ENCODE measurements at places on chromosomes 13 and 19.

DNA sequence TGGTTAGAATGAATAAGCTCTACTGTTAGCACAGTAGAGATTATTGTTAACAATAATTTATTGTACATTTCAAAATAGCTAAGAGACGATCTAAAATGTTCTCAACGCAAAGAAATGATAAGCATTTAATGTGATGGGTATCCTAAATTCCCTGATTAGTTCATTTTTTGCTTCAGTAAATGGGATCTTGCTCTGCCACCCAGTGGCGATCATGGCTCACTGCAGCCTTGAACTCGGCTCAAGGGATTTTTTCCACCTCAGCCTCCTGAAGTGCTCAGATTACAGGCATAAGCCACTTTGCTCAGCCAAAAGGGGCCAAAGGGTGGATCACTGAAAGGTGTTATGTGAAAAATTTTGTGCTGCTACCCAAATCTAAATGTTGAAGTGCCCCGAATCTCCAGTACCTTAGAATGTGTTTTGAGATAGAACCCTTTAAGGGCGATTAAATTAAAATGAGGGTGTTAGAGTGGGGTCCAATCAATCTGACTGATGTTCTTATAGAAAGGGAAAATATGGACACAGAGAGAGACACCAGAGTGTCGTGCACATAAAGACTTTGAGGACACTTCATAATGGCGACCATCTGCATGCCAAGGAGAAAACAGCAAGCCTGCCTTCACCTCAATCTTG is 31.5 kb upstream of the ZNF766 start:
- peak; percentile 8 for DNase-seq

DNA sequence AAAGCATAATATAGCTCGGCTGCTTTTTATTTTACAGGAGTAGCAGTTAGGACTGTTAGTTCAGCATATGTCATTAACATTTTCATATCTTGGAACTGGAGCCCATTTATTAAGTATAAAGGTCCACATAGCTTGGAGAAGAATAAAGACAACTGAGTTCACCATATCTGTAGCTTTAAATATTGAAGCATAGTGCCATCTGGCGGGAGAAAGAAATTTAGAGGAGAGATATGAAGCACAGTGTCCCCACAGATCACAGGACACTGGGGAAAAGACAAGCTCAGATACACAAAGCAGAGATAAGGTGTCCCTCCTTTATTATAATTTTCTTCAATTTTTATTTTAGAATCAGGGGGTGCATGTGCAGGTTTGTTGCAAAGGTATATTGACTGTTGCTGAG is 104.7 kb upstream of the FREM2 start:
- DNase-seq = peak; percentile 1

DNA sequence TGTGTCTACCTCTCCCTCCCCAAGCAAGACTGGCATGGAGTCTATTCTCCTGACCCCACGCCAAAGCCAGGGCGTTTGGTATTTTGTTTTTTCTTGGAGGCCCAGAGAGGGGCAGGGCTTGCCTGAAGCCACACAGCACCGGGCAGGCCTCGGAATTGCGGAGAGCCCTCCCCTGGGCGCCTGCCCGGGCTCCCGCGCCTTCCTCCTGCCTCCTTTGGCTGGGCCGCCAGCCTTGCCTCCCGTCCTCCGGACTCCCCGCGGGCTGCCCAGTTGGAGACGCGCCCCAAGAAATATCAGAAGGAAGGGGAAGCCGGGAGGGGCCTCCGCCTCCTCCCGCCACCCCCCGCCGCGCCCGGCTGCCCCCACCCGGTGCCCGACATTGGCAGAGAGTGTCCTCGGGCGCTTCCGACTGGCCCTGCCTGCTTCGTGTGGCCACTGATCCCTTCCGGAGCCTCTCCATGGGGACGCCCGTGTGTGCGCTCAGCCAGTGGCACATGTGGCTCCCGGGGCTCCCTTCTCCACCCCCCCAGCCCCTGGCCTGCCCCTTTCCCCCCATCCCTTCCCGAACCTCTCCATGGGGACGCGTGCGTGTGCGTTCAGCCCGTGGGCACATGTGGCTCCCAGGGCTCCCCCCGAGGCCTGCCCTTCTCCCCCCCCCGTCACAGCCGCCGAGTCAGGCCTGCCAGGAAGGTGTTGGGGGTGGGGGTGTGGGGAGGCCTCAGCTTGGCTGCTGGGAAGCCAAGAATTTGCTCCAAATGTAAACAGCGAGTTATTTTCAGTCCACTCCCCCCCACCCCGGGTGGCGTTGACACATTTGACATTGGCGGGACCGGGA is 37.3 kb downstream of the NFIC start:
- peak; percentile 51 for DNase-seq

DNA sequence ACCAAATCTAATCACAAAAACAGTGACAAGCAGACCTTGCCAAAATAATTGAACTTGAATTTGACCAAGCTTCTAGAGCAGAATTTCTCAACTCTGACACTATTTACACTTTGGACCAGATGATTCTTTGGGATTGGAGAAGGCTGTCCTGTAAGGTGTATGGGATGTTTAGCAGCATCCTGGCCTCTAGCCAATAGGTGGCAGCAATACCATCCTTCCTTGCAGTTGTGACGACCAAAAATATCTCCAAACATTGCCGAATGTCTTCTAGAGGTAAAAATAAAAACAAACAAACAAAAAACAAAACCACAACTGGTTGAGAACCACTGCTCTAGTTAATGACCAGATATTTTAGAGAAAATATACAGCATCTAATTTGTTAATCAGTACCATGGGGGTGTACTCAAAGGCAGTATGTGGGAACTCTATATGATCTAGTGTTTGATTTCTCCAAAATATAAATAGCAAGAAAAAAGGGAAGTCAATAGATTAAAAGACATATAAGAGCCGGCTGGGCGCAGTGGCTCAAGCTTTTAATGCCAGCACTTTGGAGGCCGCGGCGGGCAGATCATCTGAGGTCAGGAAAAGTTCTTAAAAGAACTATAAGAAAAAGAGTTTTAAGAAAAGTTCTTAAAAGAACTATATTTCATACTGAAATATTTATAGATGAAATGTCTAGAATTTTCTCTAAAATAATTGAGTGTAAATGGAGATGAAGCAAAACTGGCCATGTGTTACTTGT is 60.9 kb upstream of the ZNF527 start:
- DNase-seq = no peak

DNA sequence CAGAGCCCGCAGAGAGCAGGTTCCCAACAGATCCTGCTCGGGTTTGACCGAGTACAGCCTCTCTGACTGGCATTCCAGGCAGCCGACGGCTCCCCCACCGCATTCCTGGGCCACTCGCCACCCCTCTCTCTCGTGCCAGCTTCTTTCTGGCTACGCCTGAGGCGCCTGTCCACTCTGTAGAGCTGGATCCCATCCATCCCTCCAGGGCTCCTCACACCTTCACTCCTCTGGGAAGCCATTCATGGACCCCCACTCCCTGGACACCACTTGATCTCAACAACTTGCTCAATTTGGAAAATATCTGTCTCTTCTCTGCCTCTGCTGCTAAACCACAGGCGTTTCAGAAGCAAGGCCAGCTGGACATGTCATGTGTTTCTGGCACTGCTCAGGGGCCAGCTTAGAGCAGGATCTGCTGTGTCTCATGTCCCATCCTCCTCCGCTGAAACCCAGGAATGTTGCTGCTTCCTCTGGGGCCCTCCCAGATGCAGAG is 30.6 kb upstream of the ATP1A3 start:
- DNase-seq = no peak

- no peak for DNase-seq
Measured at GRCh38 chr13:109314101-109314500, 472.3 kb downstream of the IRS2 start.

- peak; percentile 18 for DNase-seq
Measured at GRCh38 chr19:1172353-1173158, 1.5 kb downstream of the SBNO2 start.

- DNase-seq = no peak
Measured at GRCh38 chr19:345320-345879, 804 bp upstream of the MIER2 start.

DNA sequence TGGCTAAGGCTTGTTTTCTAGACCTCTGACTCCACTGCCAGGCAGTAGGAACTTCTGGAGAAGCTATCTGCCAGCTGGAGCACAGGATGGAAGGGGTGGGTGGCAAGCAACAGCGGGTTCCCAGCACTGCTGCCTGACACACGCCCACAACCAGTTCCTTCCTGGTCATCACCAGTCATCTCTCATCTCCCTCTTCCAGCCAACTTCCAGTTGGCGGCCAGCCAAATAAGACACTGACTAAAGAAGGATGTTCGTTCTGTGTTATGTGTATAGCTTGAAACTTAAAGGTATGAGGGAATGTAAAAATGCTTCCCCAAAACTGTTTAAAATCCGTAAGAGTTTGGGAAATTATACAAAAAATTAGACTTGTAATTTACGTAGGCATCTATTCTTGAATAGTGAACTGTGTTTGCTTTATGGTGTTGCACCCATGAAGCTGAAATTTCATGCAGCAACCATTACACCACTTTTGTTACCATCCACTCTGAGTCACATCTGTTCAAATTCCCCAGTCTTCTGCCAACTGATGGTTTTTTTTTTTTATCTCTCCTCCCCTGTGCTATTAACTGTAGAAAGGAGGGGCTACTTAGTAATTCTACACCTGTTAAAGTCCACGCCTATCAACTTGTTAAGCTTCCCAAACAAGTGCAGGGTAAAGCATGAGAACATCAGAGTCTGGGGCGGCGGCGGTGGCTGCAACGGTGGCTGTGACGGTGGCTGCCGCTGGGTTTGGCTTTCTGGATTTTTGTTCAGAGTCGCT is 86.2 kb upstream of the FRY start:
- DNase-seq = no peak

- DNase-seq = no peak
Measured at GRCh38 chr13:110106726-110107125, 200.2 kb downstream of the COL4A1 start.

- no peak for DNase-seq
Measured at GRCh38 chr19:29060813-29061364, 152.1 kb downstream of the UQCRFS1 start.

GRCh38 chr13:51793570-51794271 is 10.2 kb downstream of the DHRS12 start:
- DNase-seq = peak; percentile 67

- DNase-seq = no peak
Measured at GRCh38 chr13:97574926-97575325, 141.0 kb downstream of the RAP2A start.

- no peak for DNase-seq
Measured at GRCh38 chr13:50170447-50171037, 155.3 kb downstream of the KCNRG start.

DNA sequence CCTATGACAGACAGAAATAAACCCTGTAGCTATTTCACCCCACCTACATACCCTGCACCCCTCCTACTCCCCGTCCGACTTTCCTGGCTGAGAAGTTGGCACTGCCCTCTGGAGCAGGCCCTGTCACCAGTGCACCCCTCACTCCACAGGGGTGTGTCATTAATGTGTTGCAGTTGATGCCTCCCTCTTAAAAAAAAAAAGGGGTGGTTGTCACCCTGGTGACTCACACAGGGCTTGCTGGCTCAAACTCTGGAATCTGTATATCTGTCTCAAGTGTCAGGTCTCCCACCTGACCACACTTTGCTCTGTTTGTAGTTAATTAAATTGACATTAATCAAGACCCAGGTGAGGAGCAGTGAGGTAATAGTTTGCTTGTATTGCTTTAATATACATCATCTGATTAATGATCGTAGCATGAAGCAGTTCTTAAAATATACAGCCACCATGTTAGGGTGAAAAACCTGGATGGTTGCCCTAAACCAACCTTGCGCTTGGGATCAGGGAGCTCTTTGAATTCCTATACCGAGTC is 2.0 kb upstream of the GATAD2A start:
- peak; percentile 4 for DNase-seq

GRCh38 chr13:73661687-73662425 is 472.3 kb downstream of the KLF12 start:
- DNase-seq = no peak

DNA sequence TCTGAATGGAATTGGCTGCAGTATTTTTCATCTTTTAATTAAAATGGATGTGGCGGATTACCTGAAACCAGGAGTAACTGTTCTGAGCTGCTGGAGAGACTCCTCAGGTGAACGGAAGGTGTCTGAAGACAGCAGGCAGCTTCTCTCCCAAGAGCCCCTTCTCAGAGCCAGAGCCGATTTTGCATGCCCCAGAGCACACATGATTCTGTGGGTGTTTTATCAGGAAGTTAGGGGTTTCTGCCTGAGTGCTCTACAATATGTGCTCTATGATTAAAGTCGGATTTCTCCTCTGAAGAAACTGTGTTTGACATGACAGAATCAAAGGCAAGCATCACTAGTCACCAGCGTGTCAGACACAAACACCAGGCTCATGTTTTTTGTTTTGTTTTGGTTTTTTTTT is 60.7 kb upstream of the MCF2L start:
- no peak for DNase-seq

DNA sequence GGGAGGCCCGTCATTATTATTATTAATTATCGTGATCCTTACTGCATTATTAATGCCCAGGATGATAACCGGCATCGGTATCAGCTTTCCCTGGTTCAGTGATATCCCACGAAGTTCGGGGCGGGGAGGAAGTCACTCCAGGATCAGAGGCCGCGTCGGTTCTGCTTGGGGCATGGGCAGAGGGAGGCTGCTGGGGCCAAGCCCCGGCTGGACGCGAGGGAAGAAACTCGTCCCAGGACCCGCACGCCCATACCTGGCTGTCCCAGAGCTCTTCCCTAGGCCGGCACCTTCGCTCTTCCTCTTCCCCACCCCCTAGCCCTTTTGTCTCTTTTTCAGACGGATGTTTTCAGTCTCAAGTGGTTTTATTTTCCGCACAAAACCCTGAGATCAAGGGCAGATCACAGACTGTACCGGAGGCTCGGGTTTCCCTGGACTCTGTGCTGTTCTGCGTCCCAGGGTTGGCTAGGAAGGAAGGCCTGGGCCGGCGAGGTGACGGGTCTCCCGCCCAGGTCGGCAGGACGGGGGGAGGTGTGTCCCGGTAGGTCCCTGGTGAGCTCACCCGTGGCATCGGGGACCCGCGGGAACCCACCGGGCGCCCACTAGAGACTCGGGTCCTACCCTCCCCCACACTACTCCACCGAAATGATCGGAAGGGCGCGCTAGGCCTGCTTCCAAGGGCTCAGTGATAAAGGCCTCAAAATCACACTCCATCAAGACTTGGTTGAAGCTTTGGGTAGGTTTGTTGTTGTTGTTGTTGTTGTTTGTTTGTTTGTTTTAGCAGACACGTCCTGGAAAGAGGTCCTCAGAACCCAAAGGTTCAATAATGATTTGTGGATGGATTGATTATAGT is 7.9 kb downstream of the ZIC2 start:
- DNase-seq = no peak

GRCh38 chr19:2494084-2494446 is 18.1 kb downstream of the GADD45B start:
- no peak for DNase-seq

GRCh38 chr19:46697204-46697960 is 19.5 kb downstream of the PRKD2 start:
- DNase-seq = no peak
